Muscle of leg (tissue), 16 donors: ENCODE measurements at places on chromosomes 3 and 15. TPM values are rescaled to one million over a fixed set of nuclear protein-coding genes. Genes with fewer than 3 reads are reported as not detected.
A peak's percentile ranks its signal among the peaks of the same experiment; 100 is the strongest.

- no peak for DNase-seq
Observed at GRCh38 chr3:109268181-109268580, 48.1 kb downstream of the DPPA2 start.

DNA sequence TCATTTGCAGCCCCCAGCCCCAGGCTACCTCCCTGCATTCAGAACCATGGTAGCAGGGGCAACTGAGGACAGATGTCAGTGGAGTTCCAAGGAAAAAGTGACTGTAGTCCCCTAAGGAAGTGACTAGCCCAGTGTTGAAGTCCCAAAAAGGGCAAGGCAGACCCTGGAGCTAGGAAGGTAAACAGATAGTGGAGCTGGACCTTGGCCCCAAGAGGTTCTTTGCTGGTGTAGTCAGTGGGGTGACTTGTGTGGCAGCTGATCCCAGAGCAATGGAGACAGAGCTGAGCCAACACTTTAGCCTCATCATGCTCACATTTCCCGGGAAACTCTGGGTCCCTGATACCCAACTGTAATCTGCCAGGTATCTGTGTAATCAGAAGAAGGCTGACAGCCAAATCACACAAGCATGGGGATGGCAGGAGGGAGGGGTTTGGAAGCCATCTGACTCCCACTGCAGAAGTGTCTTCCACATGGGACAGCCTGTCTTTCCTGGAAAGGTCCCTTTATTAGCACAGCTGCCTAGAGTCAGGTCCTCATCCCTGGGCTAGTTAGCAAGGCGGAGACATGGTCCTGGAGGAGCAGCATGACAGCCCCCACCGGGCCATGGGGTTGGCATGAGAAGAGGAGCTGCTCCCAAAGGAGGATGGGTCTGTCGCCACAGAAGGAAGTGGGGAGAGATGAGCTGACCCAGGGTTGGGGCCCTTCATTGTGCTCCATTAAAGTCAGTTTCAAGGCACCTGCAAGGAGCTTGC, 39.8 kb downstream of the PXYLP1 start:
- no peak for DNase-seq

GRCh38 chr3:73529308-73530021, 95.3 kb downstream of the PDZRN3 start:
- DNase-seq: no peak

- peak; percentile 20 for DNase-seq
Observed at GRCh38 chr15:63156086-63156710, 1.1 kb downstream of the RPS27L start.

DNA sequence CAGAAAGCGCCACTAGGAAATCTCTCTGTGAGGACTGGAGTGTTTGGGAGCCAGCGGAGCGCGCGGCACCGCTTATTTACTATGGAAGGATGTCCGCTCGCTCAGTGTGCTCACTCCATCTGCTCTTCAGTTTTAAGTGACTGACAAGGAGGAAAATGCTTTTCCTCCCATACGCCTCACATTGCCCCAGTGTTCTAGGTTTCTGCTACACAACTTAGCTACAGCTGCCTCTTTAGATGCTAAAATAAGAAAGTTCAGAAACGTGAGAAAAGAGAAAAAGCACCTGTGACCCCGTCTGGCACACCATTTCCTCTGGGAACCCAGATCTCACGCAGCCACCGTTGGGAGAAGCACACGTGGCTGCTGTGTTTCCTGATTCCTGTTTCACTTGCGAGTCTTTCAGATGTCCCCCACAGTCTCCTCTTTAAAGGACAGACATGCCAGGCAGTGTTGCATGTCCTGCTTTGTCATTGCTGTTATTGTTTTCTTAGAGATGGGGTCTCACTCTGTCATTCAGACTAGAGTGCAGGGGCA, 11.7 kb upstream of the MUSTN1 start:
- no peak for DNase-seq

DNA sequence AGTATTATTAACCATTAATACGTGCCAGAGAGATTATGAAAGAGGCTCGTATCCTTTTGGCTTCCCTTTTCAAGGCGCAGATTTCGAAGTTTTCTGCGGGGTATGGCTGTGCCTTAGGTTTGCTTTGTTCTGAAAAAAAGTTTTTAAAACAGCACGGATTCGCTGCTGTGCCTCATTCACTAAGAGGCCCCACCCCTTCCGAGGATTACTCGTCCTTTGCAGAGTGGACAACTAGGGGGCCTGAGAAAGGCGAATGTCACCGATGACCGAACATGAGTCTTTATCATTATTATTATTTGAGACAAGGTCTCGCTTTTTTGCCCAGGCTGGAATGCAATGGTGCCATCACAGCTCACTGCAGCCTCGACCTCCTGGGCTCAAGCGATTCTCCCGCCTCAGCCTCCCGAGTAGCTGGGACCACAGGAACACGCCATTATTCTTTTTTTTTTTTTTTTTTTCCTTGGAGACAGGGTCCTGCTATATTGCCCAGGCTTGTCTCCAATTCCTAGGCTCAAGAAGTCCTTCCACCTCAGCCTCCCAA, 684 bp upstream of the RPS27L start:
- peak; percentile 93 for DNase-seq

- DNase-seq: no peak
Observed at GRCh38 chr3:138747225-138747624, 87.5 kb downstream of the PIK3CB start.

DNA sequence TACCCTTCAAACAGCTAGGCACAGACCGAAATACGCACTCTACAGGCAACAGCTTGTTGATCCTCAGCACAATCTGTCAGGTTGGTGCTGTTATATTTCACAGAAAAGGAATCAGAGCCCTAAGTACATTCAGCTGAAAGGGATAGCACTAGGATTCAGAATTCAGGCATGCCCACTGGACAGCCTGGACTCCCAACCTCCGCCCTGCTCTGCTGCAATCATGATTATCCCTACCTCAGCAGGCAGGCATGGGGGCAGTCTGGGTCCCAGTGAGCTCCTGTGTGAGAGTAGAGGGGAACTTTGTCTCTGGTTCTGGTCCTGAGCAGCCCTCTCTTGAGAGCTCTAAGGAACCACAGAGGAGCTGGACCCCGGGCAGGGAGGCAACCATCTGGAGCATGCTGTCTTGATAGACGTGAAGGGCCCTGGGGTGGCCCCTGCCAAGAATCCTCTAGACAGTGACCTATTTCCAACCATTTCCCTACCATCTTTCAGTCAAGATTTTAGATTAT, 23.4 kb upstream of the NOX5 start:
- no peak for DNase-seq

GRCh38 chr15:39250460-39251186, 330.3 kb upstream of the THBS1 start:
- no peak for DNase-seq

GRCh38 chr3:87614998-87615397, 338.6 kb upstream of the POU1F1 start:
- no peak for DNase-seq

- peak; percentile 58 for DNase-seq
Observed at GRCh38 chr15:60590935-60591495, 112.1 kb upstream of the ICE2 start.

DNA sequence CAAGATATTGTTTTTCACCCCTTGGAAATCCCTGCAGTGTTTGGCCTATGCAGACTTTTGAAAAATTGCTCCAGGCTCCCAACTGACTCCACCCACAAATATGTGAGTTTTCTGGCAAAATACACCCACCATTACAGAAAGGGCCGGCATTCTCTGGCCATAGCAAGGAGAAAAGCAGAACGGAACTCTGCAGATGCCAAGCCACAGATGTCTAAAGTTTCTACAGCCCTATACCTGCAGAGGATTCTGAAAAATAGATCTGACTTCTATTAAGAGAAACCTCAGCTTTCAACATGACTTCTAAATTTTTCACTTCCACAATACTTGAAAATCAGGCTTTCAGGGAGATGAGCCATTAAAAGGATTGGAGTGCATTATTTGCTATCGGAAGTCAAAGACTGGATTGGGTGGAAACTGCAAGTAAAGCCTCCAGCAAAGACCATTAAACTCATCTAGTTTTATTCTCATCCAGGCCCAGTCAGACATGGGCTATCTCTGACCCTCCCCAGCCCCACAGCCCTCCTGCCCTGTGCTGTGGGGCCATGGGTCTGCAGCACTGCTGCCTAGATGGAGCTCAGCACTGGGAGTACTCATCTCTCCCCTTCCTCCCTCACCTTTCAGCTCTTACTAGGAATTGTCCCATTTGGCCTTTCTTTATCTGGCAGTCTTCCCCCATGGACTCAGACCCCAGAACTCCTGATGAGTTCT, 243.1 kb upstream of the GOLGA6L4 start:
- DNase-seq: peak; percentile 77

DNA sequence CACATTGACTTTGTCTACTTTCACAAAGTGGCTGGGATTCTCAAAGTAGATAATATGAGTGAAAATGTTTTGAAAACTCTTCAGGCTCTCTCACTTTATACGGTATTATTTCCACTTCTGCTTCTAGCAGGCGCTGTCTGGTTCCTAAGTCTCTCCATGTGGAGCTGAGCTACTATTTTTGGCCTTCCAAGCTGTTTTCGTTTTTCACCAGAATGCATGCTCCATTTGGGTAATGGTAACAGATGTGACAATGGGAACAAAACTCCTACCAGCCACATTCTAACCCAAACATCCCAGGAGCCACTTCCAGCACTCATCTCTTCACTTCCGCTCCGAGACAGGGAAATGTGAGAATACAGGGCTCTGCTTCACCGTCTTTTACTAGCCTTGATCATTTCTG, 586.7 kb downstream of the NTRK3 start:
- no peak for DNase-seq

DNA sequence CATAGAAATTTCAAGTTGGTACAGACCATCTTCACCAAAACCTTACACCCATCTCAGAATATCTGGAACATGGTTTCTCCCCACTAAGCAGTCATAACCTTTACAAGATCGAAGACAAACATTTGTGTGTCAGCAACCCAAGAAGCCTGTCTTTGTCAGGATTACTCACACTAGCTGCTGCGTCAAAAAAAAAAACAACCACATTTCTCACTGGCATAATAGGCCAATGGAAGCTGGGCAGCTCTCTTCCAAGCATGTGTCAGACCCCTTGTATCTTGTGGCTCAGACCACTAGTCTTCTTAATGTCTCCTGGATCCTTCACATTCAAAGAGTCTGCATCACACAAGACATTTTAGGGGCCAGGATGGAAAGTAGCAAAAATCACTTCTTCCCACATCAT, 266.9 kb upstream of the IGF1R start:
- no peak for DNase-seq

GRCh38 chr3:56295161-56295560, 173.1 kb downstream of the ERC2 start:
- no peak for DNase-seq

The SPINT1 gene
- 0.76 TPM for polyA plus RNA-seq

The FAIM gene
- polyA plus RNA-seq: 15.2 TPM

The TBC1D2B gene
- polyA plus RNA-seq: 28.8 TPM
